ENCODE measurements at places on chromosomes 12 and 14.

GRCh38 chr12:89087149-89087825 is 265.0 kb downstream of the DUSP6 start:
- DNase-seq, result no peak

- DNase-seq, result no peak
Observed at GRCh38 chr14:23154964-23155587, 28.4 kb downstream of the SLC7A8 start.

DNA sequence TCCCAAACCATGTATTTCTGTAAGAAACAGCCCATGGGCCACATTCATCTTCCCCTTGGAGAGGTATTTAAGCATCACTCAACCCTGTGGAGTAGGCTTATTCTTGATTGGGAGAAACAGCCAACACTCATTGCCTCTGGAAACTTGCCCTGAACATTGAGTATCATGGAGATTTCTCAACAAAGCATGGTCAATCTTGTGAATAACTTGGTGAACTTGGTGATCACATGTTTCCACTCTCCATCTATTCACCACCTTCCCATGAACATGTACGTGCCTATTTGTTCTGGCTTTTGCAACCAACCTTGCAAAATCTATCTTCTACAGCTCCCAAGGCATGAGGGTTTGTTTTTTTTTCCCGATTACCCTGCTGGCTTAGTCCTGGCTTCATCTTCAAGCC is 163.2 kb downstream of the PAH start:
- no peak for DNase-seq

- peak; percentile 57 for DNase-seq
Observed at GRCh38 chr12:7642876-7643309, 22.8 kb downstream of the APOBEC1 start.

GRCh38 chr12:57220770-57221168 is 4.2 kb downstream of the NXPH4 start:
- no peak for DNase-seq

GRCh38 chr14:28502517-28502916 is 264.1 kb upstream of the FOXG1 start:
- no peak for DNase-seq

DNA sequence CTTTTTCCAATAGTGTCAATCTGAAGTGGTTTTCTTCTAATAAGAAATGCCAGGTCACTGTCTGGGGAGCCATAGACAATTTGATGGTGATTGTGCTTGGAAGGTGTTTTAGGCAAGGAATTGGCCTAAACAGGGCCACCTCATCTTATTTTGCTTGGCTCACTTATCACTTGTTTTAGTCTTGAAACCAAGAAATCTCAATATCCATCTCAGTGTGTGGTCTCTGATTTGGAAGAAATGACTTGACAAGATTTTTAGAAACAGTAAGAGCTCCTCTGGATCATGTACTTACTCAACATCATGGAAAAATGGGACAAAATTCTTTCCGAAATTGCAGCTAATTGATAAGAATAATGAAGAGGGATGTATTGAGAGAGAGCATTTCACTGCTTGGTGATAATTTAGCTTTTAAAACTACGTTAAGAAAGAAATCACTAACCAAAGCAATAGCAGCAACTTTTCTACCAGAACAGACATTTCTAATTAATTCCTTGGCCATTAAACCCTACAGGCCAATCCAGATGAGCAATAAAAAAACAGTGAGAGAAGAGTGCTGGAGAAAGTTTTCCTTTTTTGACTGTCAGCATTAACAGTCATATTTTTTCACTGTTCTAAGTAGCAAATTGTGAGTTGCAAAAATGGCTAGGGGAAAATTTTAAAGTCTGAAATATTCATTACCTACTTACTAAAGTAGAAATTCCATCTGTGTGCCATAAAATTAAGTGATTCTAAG is 157.3 kb downstream of the AEBP2 start:
- no peak for DNase-seq

- DNase-seq, result peak; percentile 69
Observed at GRCh38 chr12:123076604-123077297, 74.1 kb downstream of the PITPNM2 start.

DNA sequence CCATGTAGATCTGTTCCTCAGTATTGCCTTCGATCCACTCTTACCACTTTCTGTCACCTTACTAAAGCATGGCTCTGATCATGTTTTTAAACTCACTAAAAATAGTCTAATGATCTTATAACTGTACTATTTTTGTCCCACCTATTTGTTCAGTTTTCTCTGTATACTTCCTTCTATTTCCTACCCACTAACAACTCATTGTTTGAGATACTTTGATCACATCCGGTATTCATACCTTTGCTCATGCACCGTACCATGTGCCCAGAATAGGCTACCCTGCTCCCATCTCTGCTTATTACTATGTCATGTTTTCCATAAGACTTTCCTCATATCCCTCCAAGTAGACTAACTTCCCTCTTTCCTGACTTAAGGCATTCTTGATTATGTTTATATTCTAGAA is 128.6 kb downstream of the MED13L start:
- DNase-seq, result no peak

GRCh38 chr14:92914087-92914656 is 8.8 kb upstream of the CHGA start:
- DNase-seq, result peak; percentile 45

DNA sequence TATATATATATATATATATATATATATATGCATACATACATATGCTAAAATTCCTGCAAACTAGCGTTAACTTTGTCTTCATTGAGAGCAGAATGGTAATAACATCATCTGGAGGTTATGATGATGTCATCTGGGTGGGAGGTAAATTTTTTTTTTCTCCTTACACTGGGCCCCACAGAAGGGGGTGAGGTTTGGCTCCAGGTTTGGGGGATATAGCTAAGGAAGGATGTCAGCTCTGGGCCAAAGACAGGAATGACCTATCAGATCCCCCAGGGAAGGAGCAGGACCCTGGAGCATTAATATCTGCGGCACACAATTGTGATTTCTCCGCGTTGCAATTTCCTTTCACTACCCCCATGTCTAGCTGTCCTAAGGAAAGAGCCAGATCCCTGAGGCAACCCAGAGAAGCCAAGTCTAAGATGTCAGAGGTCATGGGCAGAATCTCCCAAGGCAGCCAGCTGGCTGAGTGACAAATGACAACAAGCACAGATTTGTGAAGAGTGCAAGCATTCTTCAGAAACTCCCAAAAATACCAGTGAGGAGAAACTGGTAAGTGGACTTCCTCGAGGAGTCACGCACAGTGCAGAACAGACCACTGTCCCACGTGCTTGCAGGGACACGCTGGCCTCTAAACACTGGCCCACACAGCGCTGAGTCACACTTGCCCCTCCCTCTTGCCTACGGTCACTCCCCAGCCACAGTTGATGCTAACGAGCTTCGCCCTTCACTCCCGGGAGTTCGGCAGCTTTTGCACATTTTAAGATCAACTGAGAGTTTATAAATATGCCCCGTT is 9.9 kb downstream of the UBC start:
- no peak for DNase-seq

DNA sequence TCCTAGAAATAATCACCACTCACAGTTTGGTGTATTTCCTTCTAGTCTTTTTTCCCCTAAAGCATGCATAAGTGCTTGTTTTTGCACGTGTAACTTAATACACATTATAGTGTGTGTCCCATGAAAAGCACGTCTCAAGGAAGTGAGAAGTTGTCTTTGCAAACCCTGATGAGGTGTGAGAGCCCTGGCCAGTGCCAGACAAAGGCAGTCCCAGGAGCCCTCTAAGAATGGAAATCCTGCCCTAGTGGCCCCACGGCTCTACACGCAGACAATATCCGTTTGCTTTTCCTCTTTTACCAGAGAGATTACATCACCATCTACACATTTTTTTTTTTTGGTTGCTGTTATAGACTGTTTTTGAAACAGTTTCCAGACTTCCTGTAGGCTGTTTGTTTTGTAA is 85.5 kb upstream of the FZD10 start:
- no peak for DNase-seq

GRCh38 chr12:109192358-109192757 is 76.0 kb downstream of the ACACB start:
- DNase-seq, result no peak

GRCh38 chr12:72110937-72111650 is 161.1 kb upstream of the TRHDE start:
- DNase-seq, result no peak

DNA sequence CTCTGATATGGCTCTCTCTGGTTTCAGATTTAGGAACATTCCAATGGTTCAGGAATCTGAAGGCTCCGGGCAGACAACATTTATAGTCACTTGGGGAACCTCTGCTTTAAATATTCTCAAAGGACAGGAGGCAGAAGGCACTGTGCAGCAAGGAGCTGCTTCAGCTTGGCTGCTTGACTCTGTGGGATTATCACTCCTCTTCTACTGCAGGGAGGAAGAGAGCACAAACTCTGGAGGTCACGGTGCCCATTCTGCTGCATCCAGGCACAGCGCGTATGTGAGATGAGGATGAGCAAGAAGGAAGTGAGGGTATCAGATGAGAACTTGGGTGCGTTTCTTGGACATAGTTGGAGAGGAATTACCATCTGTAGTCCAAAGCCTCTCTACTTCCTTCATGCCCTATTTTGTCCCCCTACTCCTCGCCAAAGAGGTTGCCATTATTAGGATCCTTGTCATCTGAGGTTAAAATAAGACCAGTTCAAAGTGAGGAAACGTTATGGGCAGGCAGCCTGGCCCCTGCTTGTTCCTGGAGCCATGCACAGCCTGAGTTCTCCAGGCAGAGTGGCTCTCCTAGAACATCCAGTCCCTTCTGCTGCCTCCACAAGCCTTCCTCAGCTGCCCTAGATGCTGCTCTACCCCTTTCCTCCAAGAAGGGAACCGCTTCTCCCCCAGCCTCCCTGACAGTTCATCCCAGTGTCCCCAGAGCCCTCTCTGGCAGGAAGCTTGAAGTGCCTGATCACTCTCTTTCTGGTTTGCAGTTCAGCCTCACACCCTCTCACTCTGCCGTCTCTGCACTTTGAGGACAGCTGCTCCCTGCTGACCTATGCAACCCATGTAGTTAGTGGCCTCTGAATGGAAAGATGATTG is 12.5 kb downstream of the FGF6 start:
- DNase-seq, result no peak

GRCh38 chr12:46187023-46187422 is 81.8 kb downstream of the SLC38A1 start:
- no peak for DNase-seq

GRCh38 chr14:92487513-92488133 is 26.0 kb upstream of the RIN3 start:
- no peak for DNase-seq

- no peak for DNase-seq
Observed at GRCh38 chr12:91871751-91872150, 273.9 kb downstream of the BTG1 start.

GRCh38 chr14:69816216-69816615 is 19.2 kb upstream of the SLC10A1 start:
- no peak for DNase-seq

GRCh38 chr12:94717656-94718055 is 67.3 kb upstream of the TMCC3 start:
- DNase-seq, result no peak

DNA sequence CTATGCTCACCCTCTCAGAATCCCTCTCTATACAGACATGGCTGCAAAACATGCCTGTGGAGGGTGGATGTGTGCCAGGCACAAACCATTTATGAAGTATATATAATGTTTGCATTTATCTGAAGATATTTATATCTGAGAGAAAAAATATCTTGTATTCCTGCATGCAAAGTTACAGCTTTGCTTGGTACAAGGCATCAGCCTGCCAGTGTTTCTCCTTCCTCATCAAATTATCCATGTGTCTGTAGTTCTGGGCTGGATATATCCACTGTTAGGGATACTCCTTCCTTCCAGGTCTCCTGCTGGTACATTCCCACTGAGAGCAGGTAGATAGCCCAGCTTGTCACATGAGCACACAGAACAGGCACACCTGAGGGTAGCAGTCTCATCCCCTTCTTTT is 12.0 kb downstream of the HOXC4 start:
- DNase-seq, result no peak

DNA sequence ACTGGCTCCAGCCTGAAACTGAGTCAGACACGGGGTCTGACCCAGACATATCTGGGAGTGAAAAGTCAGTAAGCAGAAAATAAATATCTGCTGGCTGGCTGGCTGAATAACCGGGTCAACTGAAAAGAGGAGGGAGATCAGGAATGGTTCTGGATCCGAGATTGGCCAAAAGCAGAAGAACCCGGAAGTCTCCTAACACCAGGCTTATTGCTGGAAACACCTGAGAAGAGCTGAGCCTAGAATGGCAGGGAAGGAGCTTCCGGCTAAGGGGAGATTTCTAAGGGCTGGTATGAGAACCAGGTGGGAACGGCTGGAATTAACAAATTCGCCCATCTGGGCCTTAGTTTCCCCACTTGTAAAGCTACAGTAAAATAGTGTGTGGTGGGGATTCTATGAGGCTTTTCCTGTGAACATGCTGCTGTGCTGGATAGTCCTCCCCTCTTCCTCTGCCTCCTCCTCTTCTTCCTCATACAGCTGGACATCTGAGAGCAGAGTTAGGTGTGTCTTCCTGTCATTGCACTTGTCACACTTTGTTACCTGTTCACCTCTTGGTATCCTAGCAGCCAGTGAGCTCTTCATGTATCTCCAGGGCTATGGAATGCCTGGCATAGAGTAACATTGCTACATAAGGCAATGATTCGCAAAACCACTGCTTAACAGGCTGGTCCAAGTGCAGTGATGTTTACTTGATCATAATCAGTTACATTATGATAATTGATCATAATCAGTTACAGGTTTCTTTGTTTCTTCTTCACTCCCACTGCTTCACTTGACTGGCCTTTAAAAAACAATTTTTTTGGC is 2.0 kb upstream of the SHMT2 start:
- no peak for DNase-seq

- peak; percentile 37 for DNase-seq
Observed at GRCh38 chr12:24955389-24955788, 6.5 kb upstream of the BCAT1 start.

DNA sequence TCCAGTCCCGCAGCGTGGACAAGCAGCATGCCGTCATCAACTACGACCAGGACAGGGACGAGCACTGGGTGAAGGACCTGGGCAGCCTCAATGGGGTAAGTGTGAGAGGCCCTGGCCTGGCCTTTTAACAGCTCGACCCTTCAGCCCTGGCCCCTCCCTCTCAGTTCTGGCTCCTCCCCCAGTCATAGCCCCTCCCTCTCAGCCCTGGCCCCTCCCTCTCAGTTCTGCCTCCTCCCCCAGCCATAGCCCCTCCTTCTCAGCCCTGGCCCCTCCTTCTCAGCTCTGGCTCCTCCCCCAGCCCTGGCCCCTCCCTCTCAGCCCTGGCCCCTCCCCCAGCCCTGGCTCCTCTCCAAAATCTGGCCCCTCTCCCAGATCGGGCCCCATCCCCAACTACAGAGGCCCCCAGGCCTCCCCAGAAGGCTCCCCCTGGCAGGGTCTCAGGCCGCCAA is 11.2 kb downstream of the CEP170B start:
- DNase-seq, result peak; percentile 37

DNA sequence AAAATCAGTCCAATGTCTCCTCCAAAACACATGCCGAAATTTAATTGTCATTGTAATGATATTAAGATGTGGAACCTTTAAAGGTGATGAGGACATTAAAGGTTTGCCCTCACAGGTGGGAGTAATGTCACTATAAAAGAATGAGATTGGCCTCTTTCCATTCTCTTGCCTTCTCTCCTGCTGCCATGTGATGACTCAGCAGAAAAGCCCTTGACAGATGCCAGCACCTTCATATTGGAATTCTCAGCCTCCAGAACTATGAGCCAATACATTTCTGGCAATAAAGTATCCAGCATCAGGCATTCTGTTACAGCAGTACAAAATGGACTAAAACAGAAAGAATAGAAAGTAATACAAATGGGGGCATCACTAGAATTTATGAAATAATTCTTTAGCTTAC is 609.7 kb downstream of the SLC16A7 start:
- DNase-seq, result no peak

Data from activated T-cell treated with anti-CD3 and anti-CD28 coated beads, Interleukin-2, amount 50 U/mL, for 72 hours (primary cell).